ENCODE measurements at places on chromosomes 4 and X. TPM values are rescaled to one million over a fixed set of nuclear protein-coding genes. Genes with fewer than 3 reads are reported as not detected.

GRCh38 chr4:37475087-37475486, 211.1 kb downstream of the RELL1 start:
- no peak for DNase-seq

The MYOZ2 gene
- total RNA-seq = 0.12 TPM

DNA sequence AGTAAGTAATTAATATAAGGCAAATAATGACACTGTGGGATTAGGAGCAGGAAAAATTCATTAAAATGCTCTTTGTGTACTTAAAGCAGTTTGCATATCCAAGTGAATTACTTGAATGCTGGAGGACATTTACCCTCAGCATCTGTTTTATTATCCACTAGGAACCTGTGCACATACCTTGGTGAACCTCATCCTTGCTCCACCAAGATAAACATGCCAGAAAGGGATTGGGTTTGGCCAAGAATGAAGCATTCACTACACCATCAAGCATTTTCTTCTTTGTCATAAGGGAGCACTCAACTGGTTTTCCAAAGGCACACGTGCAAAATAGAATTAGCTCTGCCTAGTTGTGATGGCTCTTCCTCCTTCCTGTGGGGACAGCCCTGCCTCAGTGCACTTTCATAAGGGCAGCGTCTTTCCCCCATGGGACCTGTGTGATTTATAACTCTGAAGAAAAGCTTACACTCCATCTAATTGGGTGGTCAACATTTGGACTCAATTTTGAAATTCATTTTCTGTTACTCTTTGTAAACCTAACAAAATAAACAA, 291.7 kb downstream of the USP46 start:
- DNase-seq = no peak

GRCh38 chrX:135295944-135296305, 13.4 kb upstream of the ETDC start:
- DNase-seq = no peak

DNA sequence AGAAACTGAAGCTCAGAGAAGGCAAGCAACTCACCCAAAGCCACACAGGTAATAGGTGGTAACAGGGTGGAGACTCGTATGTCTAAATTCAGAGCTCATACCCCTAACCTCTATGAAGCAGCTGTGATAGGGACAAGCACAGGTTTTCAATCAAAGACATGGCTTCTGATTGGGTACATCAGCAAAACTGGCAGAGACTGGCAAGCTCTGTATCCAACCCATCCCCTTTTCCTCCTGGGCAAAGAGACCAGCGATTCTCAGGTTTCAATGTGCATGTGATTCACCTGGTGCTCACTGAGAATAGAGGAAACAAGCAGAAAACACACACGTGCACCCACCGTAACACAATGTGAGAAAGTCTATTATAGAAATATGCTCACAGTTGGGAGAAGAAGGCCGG, 153.0 kb downstream of the SMIM20 start:
- no peak for DNase-seq

DNA sequence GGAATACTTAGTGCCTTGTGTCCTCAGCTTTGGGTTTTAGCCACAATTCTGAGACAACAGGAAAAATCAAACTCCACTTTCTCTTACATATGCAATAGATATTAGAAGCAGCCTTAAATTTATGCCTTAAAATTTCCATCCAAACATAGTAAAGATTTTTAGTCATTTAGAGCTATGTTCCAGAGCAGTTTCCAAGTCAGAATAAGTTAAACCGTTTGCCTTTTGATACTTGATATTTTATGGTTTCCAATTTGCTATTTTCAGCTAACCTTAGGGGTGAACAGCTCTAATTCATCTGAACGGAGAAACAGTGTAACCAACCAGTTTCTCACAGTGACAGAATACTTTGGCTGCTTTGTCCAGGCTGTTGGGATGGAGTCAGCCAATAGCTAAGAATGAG, 125.8 kb upstream of the RXFP1 start:
- DNase-seq = no peak

- no peak for DNase-seq
Observed at GRCh38 chr4:111883557-111883999, 261.7 kb upstream of the FAM241A start.

GRCh38 chrX:5681159-5681558, 547.5 kb downstream of the NLGN4X start:
- DNase-seq = no peak

DNA sequence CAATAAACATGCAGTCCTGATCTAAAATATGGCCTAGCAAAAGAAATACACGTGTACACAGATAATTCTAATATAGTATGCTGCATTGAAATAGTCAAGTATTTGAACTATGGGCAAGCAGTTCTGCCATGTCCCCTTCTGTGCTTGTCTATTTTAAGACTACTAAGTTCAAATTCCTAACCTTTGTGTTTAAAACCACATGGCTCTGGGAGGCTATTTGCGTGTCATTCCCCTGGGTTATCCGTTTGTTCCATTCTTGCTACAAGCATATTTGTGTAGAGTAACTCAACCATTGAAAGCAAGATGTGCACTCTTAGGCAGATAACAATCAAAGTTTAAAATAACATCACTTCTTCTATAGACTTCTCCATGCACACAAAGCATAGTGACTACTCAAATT, 25.4 kb upstream of the TBC1D1 start:
- DNase-seq = no peak

DNA sequence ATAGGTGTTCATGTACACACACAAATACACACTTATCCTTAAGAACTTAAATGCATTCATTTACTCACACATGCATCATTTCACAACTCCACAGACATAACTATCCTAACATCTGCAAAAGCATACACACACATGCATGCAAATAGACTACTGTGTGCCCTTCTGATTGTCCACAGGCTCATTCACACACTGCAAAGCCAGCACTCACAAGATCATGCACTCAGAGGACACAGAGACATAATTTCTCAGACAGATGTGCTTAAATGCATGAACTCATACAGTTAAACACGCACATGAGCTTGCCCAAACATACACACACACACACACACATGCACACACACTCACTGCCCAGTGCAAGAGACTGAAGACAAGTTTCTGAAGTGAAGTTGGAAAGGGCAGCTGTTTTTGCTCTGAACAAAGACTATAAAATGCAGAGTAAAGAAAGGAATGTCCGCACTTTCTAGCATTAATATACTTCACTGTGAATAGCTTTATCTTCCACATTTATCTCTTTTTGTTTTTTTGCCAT, 1018.0 kb upstream of the HS3ST1 start:
- no peak for DNase-seq

The MAGEA2B gene
- total RNA-seq = not detected

GRCh38 chr4:37601531-37601930, 84.6 kb downstream of the RELL1 start:
- DNase-seq = no peak

Measured in right lobe of liver (tissue), 6 donors.